ENCODE measurements at places on chromosomes 1 and 21.

DNA sequence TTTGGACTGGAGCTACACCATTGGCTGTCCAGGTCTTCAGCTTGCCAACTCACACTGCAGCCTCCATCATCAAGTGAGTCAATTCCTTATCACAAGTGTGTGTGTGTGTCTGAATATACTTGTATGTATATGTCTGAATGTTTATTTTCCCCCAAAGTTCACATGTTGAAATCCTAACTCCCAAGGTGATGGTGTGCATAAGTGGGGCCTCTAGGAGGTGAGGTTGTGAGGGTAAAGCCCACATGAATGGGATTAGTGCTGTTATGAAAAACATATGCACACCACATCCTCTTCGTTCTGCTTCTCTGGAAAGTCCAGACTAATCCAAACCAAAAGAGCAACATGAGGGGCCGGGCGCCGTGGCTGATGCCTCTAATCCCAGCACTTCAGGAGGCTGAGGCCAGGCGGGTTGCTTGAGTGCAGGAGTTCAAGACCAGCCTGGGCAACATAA lies 48.7 kb upstream of the LBR start:
- no peak for DNase-seq

DNA sequence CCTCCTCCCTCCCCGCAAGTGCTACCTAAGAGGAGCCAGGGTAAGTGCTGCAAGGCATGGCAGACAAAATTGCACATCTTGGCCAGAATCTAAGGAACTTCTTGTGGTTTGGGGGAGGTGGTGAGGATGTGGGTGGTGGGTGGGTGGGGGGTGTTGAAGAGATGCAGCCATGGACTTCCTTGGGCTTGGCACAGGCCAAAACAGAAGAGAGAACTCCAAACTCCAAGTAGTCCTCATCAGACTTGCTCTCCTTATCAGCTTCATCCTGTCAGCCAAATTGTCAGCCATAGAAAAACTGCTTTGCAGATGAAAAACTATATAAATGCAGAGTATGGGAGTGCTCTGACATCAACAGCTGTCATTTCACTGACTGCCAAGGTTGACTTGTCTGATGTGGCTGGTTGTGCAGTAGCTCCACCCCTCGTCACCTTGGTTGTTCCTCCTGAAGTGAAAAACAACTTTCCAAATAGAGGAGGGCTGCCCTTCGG lies 7.1 kb downstream of the AMIGO1 start:
- DNase-seq, result no peak

DNA sequence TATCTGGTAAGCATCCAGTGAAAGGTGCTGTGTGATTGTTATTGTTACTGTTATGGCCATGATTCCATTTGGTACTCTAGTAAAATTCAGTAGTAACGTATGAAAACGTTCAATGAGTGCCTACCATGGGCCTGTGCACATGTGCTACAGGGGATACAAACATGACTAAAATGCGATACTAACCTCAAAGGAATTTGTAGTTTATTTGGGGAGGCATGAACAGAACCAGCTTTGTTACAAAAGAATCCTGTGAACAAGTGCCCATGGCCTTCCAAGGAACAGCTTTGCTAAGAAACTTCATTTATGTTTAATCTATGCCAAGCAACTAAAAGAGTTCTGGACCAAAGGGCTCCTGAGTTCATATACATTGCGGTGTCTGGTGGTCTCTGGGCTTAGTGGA lies 28.7 kb downstream of the PTGFR start:
- DNase-seq, result no peak

DNA sequence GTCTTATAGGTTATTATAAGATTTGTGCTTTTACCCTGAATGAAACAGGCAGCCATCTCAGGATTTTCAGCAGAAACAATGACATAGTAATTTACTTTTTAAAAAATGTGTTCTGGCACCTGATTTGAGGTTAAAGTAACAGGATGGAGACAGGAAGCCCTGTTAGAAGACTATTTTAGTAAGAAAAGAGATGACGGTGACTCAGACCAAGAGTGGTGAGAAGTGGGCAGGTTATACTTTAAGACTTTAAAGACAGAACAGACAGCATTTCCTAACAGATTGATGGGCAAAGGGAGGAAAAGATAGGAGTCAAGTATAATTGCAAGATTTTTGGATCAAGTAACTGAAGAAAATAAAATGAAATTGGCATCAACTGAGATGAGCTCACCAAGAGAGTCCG lies 436.8 kb upstream of the NR5A2 start:
- DNase-seq, result no peak

DNA sequence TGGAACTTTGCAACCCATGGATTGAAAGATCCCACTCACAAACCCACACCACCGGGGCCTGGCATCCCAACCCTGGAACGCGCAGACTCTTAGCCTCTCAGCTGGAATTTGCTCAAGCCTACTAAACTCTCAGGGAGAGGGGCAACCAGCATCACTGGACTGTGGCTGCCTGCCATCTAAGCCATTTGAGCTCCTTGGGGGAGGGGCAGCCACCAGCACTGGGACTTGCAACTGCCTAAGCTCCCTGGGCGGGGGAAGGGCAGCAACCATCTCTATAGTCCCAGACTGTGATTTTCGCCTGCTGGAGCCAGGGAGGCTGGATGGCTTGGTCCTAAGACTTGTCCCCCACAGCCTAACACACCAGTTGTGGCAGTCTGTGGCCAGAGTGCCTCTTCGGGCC lies 122.3 kb downstream of the SNX7 start:
- DNase-seq, result no peak

DNA sequence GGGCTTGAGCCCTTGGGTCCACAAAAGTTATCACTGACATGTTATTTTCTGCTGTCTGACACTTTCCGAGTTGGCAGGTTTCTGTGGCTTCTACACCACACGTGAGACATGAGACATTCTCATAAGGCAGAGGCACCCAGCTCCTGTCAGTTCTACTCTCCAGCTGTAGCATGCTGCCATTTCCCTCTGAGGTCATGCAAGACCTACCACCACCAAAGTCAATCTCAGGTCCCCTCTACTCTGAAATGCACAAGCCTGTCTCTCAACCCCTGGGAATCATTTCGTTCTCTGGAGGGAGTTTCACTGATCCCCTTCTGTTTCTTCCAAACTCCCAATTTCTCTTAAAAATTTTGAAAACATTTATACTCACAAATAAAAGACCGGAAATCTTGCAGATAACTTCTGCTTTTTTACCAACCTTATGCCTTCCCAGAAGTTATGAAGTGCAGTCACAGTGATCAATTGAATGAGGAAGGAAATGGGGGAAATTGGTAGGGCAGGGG lies 39.5 kb upstream of the CR2 start:
- DNase-seq, result no peak

DNA sequence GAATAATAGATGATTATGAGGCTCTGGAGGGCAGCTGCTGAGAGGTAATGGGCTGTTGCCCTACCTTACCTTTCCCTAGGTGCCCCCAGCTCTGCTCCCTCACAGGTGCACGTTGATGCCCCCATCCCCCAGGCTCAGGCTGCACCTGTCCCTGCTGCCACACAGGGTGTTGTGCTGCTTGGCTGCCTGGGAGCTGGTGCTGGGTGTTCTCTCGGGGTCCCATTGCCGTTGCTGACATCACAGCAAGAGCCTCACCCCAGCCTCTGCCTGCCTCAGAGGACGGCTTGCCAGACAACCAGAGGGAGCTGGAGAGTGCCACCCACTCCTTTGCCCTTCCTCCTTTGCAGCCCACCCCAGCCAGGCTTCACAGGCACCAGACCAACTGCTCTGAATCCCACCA lies 31.4 kb upstream of the DMBX1 start:
- DNase-seq, result no peak

- DNase-seq, result peak; percentile 50
Observed at GRCh38 chr1:53552981-53553733, 94.0 kb downstream of the DMRTB1 start.

GRCh38 chr21:36692835-36693488 lies 6.0 kb upstream of the SIM2 start:
- no peak for DNase-seq

- DNase-seq, result no peak
Observed at GRCh38 chr1:17403081-17403480, 31.1 kb downstream of the PADI6 start.

DNA sequence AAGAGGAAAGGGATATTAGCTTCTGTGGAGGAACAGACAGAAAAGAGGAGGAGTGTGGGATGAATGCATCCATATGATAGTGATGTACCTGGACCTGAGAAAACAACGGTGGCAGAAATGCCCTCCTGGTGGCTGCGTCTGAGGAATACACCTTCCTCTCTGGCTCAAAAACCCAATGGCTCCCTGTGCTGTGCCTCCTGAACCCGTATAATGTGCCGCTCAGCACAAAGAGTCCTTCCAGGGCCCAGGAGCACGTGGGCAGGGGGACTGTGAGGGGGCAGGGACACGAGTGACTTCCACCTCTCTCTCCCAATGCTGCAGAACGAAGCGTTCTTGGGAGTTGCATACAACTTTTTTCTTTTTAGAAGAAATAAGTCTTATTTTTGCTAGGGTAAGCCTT lies 31.2 kb downstream of the IRF2BP2 start:
- DNase-seq, result no peak

DNA sequence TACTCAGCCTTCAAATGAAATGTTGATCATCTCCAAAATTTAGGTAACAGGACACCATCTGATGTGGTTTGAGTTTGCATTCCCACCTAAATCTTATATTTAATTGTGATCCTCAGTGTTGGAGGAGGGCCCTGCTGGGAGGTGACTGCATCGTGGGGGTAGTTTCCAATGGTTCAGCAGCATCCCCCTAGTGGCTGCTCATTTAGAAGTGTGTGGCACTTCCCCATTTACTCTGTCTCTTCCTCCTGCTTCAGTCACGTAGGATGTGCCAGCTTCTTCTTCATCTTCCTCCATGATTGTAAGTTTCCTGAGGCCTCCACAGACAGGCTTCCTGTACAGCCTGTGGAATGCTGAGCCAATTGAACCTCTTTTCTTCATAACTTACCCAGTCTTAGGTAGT lies 731.2 kb downstream of the USP25 start:
- no peak for DNase-seq

DNA sequence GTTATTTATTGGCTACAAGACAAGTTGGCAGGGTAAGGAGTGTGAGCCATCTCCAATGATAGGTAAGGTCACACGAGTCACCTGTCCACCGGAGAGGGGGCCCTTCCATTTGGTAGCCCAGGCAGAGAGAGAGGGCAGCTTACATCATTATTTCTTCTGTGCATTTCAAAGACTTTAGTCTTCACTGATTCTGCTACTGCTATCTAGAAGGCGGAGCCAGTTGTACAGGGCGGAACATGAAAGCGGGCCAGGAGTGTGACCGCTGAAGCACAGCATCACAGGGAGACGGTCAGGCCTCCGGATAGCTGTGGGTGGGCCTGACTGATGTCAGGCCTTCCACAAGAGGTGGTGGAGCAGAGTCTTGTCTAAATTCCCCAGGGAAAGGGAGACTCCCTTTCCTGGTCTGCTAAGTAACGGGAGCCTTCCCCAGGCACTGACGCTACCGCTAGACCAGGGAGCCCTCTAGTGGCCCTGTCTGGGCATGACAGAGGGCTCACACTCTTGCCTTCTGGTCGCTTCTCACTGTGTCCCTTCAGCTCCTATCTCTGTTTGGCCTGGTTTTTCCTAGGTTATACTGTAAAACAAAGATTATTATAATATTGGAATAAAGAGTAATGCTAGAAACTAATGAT lies 36.7 kb downstream of the ZNF695 start:
- DNase-seq, result peak; percentile 17

DNA sequence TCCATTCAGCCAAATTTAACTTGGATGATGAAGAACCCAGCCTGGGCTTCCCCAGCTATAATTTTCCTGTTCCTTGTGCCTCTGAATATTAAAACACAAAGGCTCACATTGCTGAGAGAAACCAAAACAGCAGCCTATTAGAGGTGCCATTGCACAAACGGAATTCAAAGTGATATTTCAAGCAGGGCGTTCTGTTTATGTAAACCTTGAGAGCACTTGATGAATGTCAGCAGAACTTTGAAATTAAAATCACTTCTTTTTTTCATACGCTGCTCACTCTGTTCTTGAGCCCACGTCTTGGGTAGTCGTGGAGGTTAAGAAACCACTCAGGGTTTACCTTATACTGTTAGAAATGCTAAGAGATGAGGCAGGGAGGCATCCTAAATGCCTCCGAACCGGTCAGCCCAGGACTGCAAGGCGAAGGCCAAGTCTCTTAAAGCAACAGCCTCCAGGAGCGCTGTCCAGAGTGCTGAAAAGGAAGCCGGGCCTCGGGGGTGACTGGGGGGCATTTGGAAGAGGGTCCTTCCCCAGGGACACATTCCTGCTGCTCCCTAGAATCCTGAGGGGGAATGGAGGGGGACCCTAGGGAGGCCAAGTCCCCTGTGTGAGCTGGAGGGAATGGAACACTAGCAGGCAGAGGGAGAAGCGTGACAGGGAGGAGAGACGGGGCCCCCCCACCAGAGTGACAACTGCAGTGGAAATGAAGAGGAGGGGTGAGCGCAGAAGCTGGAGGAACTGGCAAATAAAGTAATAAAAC lies 154.8 kb upstream of the VAMP3 start:
- DNase-seq, result no peak

GRCh38 chr1:209391792-209392191 lies 191.7 kb upstream of the CAMK1G start:
- no peak for DNase-seq

DNA sequence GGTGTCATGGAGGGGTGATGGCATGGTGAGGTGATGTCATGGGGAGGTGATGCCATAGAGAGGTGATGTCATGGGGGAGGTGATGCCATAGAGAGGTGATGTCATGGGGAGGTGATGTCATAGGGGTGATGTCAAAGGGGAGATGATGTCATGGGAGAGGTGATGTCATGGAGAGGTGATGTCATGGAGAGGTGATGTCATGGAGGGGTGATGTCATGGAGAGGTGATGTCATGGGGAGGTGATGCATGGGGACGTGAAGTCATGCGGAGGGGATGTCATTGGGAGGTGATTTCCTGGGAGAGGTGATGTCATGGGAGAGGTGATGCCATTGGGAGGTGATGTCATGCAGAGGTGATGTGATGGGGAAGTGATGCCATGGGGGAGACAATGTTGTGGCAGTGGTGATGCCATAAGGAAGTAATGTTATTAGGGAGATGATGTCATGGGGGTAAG lies 92.1 kb upstream of the C1orf174 start:
- DNase-seq, result no peak

- DNase-seq, result no peak
Observed at GRCh38 chr1:70587872-70588366, 176.9 kb downstream of the CTH start.

DNA sequence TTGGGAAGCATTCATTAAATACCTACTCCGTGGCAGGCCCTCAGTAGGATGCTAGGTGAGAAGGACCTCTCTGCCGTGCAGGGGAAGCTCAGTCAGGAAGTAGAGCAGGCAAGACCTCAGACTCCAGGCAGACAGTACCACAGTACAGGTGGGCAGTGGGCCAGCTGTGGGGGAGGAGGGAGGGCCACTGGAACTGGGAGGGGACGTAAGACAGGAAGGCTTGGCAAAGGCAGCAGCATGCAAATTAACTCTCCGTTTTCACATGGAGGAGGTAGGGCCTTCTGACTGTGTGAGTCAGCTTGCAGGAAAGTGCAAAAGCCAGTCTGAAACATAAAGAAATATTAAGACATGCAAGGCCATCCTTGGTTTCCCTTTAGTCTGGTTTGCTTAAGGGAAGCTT lies 157.7 kb downstream of the TRIM33 start:
- DNase-seq, result no peak

GRCh38 chr1:185373813-185374529 lies 56.9 kb upstream of the IVNS1ABP start:
- DNase-seq, result peak; percentile 44
